ENCODE measurements at places on chromosomes 11 and 22.

DNA sequence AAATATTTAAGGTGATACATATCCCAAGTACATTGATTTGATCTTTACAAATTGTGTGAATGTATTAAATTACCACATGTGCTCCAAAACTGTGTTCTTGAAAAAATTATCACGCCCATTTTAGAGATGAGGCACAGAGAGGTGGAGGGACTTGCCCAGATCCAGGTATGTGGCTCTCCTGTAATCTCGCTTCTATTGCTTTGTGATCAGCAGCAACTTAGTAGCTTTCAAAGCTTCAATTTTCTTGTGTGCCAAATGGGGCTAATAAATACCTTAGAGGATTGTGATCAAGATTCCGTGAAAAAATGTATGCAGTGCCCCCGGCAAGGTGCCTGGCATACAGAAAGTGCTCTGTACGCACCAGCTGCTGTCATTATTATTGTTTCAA is 18.0 kb downstream of the PTPRJ start:
- peak; percentile 1 for DNase-seq

GRCh38 chr11:100910808-100911207 is 218.8 kb downstream of the PGR start:
- no peak for DNase-seq

- DNase-seq: no peak
Measured at GRCh38 chr11:27410272-27410671, 47.3 kb upstream of the CCDC34 start.

- no peak for DNase-seq
Measured at GRCh38 chr11:133937015-133937414, 19.8 kb downstream of the IGSF9B start.

- no peak for DNase-seq
Measured at GRCh38 chr22:30591191-30591587, 521 bp downstream of the PES1 start.

GRCh38 chr11:9138612-9139579 is 47.5 kb upstream of the SCUBE2 start:
- DNase-seq: no peak

DNA sequence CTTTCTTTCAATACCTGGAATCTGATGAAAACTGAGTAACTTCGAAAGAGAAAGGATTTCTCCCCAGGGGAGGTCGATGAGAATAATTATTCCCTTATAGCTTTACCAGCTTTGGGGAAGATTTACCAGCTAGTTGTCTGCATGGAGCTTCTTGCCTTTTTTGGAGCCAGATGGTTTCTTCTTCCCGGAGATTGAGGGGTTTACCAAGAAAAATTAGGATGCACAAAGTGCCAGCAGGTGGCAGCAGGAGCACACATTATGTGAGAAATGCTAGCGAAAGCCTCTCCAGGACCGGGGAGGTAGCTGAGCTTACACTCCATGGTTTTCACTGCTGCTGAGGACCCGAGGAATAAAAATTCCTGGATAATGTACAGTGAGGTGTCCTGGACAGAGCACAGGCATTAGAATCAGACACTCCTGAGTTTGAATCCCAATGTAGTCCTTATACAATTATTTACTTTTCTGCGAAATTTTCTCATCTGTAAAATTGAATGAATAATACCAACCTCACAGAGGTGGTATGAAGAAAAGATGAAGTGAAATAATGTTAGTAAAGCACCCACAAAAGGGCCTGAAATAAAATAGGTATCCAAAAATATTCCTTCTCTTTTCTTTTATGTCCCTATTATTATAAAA is 46.0 kb upstream of the PARVA start:
- DNase-seq: no peak

GRCh38 chr11:17396598-17397310 is 8.3 kb upstream of the KCNJ11 start:
- DNase-seq: peak; percentile 79

DNA sequence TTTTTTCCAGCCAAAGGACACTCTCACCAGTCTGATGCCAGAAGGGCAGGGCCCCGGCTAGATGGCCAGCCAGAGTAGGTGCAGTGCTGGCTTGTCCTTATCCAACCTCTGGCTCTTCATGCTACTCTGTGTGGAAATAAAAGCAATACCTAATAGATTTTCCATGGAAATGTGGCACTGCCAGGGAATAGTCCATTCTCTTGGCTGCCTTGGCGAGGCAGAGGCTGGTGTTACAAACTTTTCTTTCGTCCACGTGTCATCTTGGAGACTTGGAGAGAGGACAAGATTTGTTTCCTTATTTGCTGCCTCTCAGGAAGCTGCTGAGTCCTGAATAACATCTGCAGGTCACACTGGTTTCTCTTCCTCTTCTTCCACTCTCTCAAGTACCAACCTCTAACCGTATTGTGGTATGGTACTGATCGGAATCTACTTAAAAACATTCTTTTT is 17.2 kb upstream of the C1QTNF4 start:
- DNase-seq: no peak

DNA sequence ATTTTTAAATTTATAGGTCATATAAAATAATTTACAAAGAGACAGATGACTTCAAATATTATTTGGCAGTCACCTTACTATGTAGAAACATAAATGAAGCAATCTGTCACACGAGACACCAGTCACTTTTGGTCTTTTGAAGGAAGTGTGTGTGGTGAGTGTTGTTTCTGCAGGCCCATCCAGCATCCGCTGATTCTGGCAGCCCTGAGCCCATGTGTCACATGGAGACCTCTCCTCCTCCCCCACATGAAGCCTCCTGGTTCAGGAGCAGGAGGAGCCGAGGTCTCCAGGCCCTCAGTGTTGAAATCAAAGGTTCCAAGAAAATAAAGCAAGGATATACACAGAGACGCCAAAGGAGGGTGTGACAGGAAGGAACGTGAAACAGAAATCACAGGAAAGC is 60.1 kb downstream of the ARFGAP3 start:
- DNase-seq: no peak

DNA sequence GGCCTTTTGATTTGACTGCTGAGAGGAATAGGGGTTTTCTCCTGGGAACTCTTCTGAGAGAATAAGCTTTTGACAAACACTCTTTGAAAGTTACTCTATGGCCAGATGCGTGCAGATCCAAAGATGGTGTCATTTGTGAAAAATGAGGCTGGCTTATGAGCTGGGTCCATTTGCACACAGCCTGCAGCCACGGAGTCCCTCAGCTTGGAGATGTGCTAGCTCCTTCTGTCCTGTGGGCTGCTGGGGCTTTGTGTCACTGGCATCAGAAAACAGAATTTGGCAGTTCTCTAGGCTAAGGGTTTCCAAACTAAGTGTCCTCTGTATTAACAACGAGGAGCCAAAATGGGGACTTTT is 702.4 kb downstream of the NTM start:
- DNase-seq: no peak

- DNase-seq: no peak
Measured at GRCh38 chr11:130202009-130202817, 42.6 kb downstream of the ST14 start.

DNA sequence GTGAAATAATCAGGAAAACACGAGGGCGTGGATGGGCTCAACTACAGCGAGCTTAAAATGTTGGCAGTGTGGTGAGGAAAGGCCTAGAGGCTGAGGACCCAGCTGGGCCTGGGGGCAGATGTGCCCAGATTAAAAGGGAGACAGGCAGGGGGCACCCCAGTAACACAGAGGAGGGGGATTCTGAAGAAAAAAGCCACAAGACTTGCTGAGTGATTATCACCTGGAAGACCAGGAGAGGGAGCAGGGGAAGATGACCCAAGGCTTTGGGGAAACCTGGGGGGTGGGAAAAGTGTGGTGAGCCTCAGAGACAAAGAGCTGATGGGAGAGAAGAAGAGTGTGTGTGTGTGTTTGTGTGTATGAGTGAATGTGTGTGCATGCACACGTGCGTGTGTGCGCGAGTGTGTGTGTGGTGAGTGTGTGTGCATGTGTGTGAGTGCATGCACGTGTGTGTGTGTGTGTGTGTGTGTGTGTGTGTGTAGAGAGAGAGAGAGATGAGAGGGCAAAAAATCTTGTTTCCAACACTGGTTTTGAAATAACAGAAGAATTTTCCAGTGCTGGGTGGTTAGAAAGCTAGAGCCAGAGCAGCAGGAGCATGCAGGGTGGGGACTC is 500.5 kb downstream of the BUD13 start:
- no peak for DNase-seq

GRCh38 chr22:27205492-27206373 is 548.3 kb downstream of the MIAT start:
- DNase-seq: no peak

GRCh38 chr11:1889224-1889930 is 2.3 kb downstream of the PRR33 start:
- DNase-seq: peak; percentile 90

DNA sequence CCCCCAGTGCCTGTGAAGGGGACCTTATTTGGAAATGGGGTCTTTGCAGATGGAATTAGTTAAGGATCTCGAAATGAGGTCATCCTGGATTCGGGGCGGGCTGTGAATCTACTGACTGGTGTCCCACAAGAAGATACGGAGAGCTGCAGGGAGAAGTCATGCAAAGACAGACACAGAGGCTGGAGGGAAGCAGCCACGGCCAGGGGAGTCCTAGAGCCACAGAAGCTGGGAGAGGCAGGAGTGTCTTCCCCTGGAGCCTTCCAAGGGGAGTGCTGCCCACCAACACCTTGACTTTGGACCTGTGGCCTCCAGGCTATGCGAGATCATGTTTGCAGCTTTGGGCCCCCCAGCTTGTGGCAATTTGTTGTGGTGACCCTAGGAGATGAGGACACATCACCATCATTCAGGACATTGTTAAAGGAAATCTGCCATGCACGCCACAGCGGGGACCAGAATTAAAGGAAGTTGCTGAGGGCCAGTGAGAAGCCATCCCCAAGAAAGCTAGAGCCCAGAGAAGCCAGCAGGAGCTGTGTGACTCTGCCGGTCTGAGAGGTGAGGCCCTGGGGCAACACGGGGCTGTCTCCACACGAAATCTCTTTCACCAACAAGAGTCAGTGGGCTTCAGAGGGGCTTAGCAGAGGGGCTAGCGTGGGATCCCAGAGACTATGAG is 434.7 kb downstream of the BRD1 start:
- DNase-seq: no peak

GRCh38 chr11:119284344-119285157 is 32.4 kb downstream of the MCAM start:
- no peak for DNase-seq

DNA sequence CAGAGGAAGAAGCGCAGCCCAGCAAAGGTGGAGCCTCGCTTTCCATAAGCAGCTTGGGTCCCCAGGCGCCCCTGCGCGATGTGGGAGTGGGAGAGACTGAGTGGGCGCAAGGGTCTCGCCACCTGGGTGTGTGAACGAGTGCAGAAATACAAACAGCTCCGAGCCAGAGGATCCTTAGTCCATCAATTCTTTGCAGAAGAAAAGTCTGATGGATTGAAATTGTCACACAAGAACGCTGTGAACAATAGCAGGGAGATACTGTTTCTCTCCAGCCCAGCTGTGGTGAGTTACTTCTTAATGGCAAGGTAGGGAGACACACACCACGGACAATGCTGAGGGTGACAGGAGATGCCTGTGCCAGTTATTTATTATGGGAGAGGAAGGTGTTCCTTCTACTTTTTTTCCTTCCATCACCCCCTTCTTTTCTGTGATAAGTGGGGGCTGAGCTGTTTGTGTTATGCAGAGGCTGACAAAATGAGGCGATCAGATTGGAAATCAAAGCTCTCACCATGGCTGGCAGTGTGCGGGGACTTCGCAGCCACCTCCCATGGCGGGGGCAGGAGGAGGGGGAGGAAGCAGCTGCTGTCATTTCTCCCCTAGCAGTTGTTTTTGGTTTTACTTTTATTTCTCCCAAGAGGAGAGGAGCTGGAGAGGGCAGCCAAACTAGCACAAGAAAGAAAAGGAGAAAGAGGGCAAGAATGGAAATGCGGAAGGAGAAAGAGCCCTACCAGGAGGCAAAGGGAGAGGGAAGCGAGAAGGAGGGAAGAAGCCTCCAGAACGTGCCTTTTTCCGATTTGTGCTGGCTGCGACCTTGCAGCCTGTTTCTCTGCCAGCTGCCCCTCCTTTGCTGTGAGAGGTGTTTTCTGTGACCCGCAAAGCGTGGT is 755.8 kb downstream of the NTM start:
- no peak for DNase-seq

DNA sequence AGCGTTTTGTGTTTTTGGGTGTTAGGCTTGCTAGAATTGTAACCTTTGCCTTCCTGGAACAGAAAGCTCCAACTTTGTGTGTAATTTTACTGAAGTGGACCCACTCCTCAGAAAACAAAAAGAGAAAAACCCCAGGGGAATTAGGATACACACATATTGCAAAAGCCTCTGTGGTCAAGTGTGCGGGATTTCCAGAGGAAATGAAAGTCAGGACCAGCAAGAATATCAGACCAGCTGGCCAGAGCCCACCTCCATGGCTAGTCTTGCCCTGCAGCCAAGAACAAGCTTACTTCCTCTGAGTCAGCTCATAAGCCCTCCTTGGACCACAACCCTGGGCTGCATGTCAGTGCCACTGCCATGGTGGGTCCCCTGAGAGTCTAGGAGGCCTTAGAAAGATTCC is 37.0 kb upstream of the FTH1 start:
- no peak for DNase-seq

- DNase-seq: no peak
Measured at GRCh38 chr11:8652140-8652539, 30.3 kb downstream of the TRIM66 start.

DNA sequence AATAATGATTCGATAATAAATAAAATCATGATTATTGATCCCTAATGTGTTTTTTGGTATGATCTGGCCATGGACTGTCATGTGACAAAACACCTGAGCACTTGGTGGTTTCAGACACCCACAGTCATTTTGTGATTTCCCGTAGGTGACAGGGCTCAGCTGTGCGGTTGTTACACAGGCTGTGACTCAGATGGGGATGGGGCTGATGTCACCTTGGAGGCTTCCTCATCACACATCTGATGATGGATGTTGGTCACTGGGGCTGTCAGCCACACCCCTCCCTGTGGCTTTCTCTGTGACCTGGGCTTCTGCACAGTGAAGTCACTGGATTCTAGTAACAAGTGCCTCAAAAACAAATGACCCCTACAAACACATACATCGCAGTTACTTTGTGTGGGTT is 995.1 kb downstream of the BRD1 start:
- DNase-seq: no peak

GRCh38 chr11:13667795-13668101 is 720 bp upstream of the FAR1 start:
- DNase-seq: no peak

DNA sequence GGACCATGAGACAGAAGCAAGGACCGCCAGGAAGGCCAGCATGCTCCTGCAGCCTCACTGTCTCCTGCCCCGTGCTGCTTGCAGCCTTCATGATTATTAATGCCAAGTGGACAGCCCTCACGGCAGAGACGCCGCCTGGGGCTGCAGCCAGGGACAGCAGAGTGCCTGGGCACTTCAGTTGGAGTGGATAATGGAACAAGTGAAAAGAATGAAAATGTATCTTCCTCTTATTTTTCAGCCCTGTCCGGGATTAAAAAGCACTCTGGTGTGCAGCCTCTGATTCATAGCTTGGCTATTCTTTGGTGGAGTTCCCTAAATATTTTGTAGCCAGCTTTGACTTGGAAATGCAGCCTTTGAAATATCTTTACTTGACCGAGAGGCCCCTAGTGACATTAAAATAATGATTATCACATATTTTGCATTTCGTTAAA is 1404.2 kb downstream of the BRD1 start:
- no peak for DNase-seq

- no peak for DNase-seq
Measured at GRCh38 chr22:42820045-42820763, 36.9 kb downstream of the ARFGAP3 start.

GRCh38 chr11:2811206-2812091 is 74.1 kb downstream of the CDKN1C start:
- peak; percentile 89 for DNase-seq

- DNase-seq: no peak
Measured at GRCh38 chr11:120914601-120915000, 109.3 kb upstream of the TBCEL start.

Data from chondrocyte (in vitro differentiated cells).